ENCODE measurements at places on chromosomes 2 and 18.

DNA sequence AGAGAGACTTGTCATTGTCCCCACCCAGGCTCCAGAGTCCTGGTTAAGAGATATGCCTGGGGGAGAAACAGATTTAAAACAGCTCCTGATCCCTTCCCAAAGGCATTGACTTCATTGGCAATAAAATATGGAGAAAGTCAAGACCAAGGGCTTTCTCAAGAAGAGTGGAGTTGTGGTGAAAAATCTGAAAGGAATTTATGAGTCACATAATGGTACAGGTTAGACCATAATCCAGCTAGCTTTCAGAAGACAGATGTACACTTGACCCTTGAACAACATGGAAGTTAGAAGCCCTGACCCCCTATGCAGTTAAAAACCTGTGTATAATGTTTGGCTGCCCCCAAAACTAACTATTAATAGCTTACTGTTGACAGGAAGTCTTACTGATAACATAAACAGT is 599.1 kb upstream of the SOX11 start:
- no peak for DNase-seq

GRCh38 chr2:191942090-191942738 is 95.3 kb upstream of the CAVIN2 start:
- DNase-seq = no peak

DNA sequence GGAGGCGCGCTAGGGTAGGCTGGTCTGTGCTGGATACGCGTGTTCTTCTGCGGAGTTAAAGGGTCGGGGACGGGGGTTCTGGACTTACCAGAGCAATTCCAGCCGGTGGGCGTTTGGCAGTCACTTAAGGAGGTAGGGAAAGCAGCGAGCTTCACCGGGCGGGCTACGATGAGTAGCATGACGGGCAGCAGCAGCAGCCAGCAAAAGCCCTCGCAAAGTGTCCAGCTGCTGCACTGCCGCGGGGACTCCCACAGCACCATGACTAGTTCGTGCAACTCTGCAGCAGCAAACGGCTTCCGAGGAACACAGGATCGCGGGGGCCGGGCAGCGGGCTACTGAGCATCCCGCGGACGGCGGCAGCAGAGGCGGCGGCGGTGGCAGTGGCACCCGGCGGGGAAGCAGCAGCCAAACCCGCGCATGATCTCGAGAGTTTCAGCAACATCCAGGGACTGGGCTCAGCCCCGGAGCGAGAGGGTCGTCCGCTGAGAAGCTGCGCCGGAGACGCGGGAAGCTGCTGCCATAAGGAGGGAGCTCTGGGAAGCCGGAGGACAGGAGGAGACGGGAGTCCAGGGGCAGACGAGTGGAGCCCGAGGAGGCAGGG is 368 bp downstream of the TMEFF2 start:
- DNase-seq = no peak

DNA sequence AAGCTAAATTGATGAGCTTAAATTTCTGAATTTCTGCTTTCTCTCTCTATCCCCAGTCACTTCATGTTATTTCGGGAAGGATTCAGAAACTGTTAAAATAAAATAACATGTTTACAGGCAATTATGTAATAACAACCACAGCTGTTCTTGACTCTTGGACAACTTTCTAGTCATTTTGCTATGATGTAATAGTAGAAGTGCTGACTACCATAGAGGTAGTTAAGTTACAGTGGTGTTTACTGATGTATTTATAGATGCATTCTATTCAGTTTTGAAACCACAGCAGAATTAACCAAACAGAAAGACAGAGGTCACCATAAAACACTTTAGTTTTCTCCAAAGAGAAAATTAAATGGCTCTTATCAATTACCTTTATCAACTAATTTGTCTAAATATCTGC is 1292.0 kb upstream of the CHAC2 start:
- DNase-seq = no peak

- DNase-seq = no peak
Measured at GRCh38 chr18:74337155-74337911, 21.7 kb downstream of the C18orf63 start.

DNA sequence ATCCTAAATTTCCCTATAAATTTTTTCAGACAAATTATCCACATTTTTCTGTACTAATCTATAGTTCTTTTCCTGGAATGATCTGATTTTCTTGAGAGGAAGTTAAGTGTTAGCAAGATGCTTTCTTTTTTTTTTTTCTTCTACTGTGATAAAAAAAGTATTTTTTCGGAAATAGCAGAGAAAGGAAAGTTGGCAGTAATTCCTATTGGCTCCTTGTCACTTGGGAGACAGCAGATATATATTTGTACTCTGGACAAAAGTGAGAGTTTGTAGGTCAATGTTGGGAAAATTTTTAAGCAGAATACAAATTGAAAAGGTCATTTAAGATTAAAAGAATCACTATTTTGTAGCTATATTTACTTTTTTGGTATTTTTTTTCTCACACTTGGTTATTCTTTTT is 635.7 kb upstream of the NRXN1 start:
- DNase-seq = no peak

DNA sequence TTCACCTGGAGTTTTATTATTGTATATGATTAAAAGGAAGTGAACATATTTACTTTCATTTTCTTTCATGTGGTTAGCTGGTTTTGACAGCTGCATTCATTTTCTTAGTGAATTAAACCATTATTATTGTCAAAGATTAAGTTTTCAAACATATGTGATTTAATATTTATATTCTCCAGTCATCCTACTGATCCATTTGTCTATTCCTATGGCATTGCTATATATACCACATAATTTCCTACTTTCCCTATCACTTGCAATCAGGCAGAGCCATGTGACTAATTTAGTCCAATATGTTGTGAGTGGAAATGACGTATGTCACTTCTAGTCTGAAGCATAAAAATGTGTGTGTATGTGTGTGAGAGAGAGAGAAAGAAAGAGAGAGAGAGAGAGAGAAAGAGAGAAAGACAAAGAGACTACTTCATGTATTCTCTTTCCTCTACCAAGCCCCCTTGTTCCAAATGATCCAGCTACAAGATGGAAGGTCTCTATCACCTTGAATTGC is 12.0 kb upstream of the TACR1 start:
- no peak for DNase-seq

DNA sequence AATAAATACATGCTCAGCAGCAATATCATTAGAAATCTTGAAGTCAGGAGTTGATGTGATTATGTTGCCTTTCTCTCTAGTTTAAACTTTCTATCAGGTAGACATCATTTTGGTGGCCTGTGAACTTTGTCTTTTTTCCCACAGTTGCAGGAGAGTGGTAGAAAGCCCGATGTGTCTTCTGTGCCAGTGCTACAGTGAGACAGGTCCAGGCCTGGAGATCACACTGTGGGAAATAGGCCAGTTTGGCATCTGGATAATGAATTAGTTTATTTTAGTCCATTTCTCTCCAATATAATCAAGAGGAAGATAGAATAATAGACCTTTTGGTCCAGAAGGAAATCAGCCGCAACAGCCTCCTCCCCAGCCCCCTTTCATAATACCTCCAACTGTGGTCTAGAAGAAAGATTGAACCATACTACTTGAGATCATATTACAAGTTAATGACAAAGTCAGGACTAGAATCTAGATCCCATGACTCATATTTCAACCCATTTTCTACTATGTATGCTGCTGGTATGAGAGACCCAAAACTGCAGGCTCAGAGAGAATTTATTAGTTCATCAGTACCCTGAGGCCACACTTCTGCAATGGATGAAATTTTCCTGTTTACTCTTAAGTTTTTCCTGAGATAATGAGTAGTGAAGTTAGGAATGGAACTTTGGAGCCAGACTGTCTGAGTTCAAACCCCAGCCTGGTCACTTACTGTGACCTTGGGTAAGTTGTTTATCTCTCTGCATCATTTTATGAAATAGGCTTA is 20.6 kb downstream of the KCMF1 start:
- DNase-seq = no peak

Measured in GM12865 (cell line).